Endothelial cell of umbilical vein (primary cell): ENCODE measurements at places on chromosomes 16 and 17. TPM values are rescaled to one million over a fixed set of nuclear protein-coding genes. Genes with fewer than 3 reads are reported as not detected.

GRCh38 chr16:87543436-87544191 is 50.8 kb upstream of the ZCCHC14 start:
- no peak overlapping the region for H3K27ac ChIP-seq
- H3K4me1 ChIP-seq = peaks cover 3% of the 10 kb centered on the region
- no peak for DNase-seq
- no peaks in the 10 kb centered on the region for H3K36me3 ChIP-seq
- H3K27me3 ChIP-seq = peaks cover 2% of the 10 kb centered on the region

DNA sequence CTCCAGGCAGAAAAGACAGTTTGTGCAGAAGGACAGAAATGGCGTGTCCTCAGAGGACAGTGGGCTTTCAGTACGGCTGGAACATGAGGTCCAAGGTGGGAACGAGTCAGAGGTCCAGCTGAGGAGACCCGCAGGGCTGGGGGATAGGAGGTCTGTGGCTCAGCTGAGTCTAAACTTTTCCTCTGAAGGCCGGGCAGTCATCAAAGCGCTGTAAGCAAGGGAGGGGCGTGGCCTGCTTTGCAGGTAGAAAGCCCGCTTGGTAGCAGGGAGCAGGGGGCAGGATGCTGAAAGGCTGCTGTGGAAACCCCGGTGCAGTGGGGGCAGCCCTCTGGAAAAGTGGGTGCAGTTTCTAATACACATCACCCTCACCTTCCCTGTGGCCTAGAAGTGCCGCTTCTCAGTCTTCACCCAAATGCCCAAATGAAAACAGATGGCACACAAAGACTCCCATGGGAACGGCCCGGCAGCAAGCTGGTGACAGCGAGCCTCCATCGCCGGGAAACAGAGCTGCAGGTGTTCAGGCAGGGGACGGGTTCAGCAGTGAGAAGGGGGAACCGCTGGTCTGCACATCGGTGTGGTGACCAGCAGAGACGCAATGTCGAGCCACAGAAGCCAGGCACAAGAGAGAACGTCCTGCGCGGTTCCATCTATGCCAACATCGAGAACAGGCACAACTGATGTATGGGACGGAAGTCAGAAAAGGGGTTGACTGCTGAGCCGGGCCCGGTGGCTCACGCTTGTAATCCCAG is 12.2 kb upstream of the OSGIN1 start:
- H3K27me3 ChIP-seq = no peaks in the 10 kb centered on the region
- peaks cover 5% of the 10 kb centered on the region for H3K4me1 ChIP-seq
- H3K27ac ChIP-seq = no peak overlapping the region
- H3K36me3 ChIP-seq = no peaks in the 10 kb centered on the region
- DNase-seq = no peak

GRCh38 chr17:46026166-46027047 is 27.4 kb downstream of the STH start:
- DNase-seq = no peak
- H3K4me1 ChIP-seq = no peaks in the 10 kb centered on the region
- H3K4me3 ChIP-seq = no peak overlapping the region
- no peak overlapping the region for H3K27ac ChIP-seq

DNA sequence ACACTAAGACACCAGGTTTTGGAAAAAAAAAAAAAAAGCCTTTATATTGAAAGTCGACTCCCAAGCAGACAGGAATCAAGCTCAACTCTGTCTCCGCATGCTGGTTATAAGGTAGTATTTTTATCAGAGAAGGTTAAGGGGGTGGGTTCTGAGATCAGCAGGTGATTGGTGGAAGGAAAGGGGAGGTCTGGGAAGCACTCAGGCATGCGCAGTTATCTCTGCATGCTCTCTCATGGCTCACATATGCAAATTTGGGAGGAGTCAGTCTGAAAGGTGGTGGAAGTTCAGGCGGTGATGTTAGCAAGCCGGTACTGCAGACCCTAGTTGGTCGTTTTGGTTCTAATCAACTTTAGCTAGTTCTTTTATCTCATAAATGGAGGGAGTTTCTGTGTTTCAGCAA is 357.6 kb upstream of the C16orf82 start:
- no peak for DNase-seq
- H3K4me3 ChIP-seq = no peak overlapping the region
- no peak overlapping the region for H3K27ac ChIP-seq
- H3K4me1 ChIP-seq = no peaks in the 10 kb centered on the region

DNA sequence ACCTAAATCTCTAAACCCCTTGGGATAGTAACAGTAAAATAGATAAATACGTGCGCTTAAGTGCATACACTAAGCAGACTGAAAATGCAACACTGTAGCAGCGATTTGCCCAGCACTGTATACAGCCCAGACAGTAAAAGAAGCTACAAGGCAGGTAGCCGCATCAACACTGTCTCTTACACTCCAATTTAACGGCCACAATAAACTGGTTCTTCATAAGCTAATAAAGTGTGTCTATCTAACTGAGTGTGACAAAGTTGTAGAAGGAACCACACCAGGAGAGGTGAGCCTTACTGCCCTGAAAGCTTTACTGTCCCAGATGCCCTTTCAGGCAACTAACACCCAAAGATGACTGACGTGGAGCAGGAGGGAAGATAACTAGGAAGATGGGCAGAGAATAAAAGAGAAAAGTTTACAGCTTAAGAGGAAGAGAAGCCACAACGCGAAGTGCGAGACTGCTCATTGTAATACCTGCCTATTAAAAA is 847 bp downstream of the ZDHHC7 start:
- H3K36me3 ChIP-seq = no peaks in the 10 kb centered on the region
- H3K27me3 ChIP-seq = no peaks in the 10 kb centered on the region
- peak overlapping the region; percentile 97 for H3K27ac ChIP-seq
- H3K4me3 ChIP-seq = peak overlapping the region; percentile 74
- H3K4me1 ChIP-seq = peaks cover 9% of the 10 kb centered on the region

Gene RGS9
- total RNA-seq = 1.4 and 1.7 TPM in 2 replicates

Gene HCRT
- total RNA-seq = not detected in 2 replicates

Gene TVP23A
- not detected in 2 replicates for total RNA-seq

DNA sequence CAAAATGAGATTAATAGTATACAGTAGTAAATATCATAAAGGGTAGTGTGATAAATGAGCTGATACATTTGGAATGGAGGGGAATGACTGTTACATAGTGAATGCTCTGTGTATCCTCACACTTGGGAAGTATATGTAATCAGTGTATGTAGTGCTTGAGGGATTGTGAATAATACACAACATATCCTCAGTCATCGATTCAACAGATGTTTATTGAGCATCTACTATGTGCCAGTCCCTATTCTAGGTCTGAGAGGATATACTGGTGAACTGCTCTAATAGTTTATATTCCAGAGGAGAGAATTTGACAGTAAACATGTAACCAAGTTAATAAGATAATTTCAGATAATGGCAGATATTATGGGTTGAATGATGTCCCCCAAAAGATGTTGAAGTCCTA is 3.4 kb upstream of the BECN1 start:
- H3K4me3 ChIP-seq = no peak overlapping the region
- no peaks in the 10 kb centered on the region for H3K36me3 ChIP-seq
- no peak for DNase-seq
- H3K27me3 ChIP-seq = peaks cover 6% of the 10 kb centered on the region
- no peak overlapping the region for H3K27ac ChIP-seq

DNA sequence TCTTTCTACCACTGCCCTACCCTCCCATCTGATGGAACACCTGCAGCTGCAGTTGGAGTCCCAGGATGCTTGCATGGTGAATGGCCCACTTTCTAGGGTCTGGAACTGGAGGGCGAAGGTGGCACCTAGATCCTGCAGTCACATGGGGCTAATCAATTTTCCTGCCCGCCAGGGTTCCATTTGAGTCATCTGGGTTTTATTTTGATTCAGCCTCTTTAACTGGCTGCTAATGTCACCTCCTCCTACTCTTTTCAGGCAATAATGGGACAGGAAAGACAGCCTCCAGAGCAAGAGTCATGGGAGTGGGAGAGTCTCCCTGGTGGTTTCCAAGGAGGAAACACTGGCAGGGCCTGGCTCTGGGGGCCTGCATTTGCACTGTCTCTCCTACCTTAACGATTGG is 3.8 kb upstream of the TBKBP1 start:
- H3K4me1 ChIP-seq = peaks cover 41% of the 10 kb centered on the region
- no peak overlapping the region for H3K4me3 ChIP-seq
- H3K27me3 ChIP-seq = no peaks in the 10 kb centered on the region
- no peak overlapping the region for H3K27ac ChIP-seq
- no peaks in the 10 kb centered on the region for H3K36me3 ChIP-seq
- no peak for DNase-seq

Gene CX3CL1
- 1.2 and 2.3 TPM in 2 replicates for total RNA-seq

DNA sequence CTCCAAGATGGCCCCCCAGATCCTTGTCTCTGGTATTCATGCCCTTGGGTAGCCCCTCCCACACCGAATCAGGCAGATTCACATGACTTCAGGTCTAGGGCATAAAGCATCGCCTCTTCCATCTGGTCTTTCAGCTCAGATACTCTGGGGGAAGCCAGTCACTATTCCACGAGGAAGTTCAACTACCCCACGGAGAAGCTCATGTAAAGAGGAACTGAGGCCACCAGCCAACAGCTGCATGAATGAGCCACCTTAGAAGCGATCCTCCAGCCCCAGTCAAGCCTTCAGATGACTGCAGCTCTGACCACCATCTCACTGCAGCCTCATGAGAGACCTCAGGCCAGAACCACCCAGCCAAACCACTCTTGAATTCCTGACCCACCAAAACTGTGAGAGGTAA is 54.1 kb downstream of the SOCS3 start:
- peaks cover 4% of the 10 kb centered on the region for H3K4me1 ChIP-seq
- H3K4me3 ChIP-seq = no peak overlapping the region
- DNase-seq = no peak
- H3K27me3 ChIP-seq = no peaks in the 10 kb centered on the region
- H3K36me3 ChIP-seq = no peaks in the 10 kb centered on the region

- H3K36me3 ChIP-seq = no peaks in the 10 kb centered on the region
- peaks cover 4% of the 10 kb centered on the region for H3K4me1 ChIP-seq
- H3K27ac ChIP-seq = no peak overlapping the region
- DNase-seq = no peak
- H3K4me3 ChIP-seq = no peak overlapping the region
- no peaks in the 10 kb centered on the region for H3K27me3 ChIP-seq
These were observed 33.3 kb downstream of the HELZ start for GRCh38 chr17:67211742-67212141.

Gene PER1
- 32.1 and 36.5 TPM in 2 replicates for total RNA-seq

- H3K4me3 ChIP-seq = no peak overlapping the region
- no peak for DNase-seq
- no peak overlapping the region for H3K27ac ChIP-seq
- no peaks in the 10 kb centered on the region for H3K36me3 ChIP-seq
- no peaks in the 10 kb centered on the region for H3K27me3 ChIP-seq
These were observed 73.9 kb upstream of the TOB1 start for GRCh38 chr17:50939795-50940684.

Gene PTX4
- 0.31 TPM in 1 of 2 replicates, not detected in the other for total RNA-seq

DNA sequence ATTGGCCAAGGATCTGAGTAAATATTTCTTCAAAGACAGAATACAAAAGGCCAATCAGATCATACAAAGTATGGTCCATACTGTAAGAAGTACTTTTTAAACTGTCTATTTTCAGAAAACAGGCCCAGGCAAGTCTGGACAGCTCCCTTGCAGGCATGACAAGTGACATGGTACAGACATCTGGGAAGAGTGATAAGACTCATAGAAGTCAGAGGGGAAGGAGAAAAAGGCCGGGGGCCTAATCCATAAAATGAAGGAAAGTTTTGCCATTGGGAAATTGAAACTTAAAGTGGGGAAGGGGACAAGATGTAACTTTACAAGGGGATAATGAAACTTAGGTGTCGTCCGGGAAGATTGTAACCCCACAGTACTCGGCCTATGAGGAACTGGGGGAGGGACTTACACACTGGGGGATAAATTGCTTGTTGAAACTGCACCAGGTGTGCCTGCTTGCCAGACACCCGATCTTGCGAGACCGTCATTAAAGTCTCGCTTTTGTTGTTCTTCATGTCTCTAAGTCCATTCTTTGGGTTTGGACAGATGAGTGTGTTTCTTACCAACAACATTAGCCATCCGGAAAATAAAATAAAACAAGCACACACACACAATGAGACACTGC is 684.0 kb downstream of the CDH11 start:
- H3K4me1 ChIP-seq = peaks cover 5% of the 10 kb centered on the region
- peak; percentile 42 for DNase-seq
- H3K36me3 ChIP-seq = no peaks in the 10 kb centered on the region
- H3K4me3 ChIP-seq = no peak overlapping the region

- no peak for DNase-seq
- no peaks in the 10 kb centered on the region for H3K27me3 ChIP-seq
- no peaks in the 10 kb centered on the region for H3K4me1 ChIP-seq
These were observed 86.6 kb upstream of the BRD7 start for GRCh38 chr16:50455288-50455845.

DNA sequence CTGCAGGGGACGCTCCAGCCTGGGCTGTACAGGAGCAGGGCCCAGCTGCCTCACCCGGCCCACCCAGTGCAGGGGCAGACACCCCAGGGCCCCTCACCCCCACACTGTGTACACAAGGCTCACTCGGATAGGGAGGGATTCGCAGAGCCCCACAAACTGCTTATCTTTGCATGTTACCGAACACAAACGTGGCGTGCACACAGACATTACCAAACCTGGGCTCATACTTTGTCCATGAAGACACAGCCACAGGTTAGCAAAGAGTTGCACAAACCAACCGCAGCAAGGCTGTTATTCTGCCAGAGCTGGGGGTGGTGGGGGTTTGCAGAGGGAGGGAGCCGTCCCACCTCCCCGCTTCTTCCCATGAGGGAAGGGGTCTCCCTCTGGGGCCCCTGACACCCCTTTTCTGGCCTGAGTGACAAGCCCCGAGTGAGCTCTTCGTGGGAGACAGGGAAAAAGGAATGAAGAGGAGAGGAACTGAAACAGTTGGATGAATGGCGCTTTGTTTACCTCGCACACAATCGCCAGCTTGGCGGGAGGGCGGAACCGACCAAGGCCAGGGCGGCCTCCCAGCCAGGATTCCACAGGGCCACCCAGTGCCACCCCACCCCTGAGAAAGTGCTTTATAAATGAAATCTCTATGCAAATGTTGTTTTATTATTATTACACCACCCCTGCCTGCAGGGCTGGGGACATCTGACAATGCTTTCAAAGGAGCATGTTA is 434 bp upstream of the CPSF4L start:
- H3K36me3 ChIP-seq = no peaks in the 10 kb centered on the region
- H3K4me3 ChIP-seq = no peak overlapping the region
- H3K4me1 ChIP-seq = no peaks in the 10 kb centered on the region
- DNase-seq = no peak
- no peaks in the 10 kb centered on the region for H3K27me3 ChIP-seq

- no peaks in the 10 kb centered on the region for H3K4me1 ChIP-seq
- no peaks in the 10 kb centered on the region for H3K36me3 ChIP-seq
- no peak for DNase-seq
- H3K27me3 ChIP-seq = no peaks in the 10 kb centered on the region
- no peak overlapping the region for H3K4me3 ChIP-seq
These were observed 26.0 kb downstream of the CCL4 start for GRCh38 chr17:36129616-36130015.
